ENCODE measurements at places on chromosomes 16 and 17. TPM values are rescaled to one million over a fixed set of nuclear protein-coding genes. Genes with fewer than 3 reads are reported as not detected.

The DLX3 gene
- total RNA-seq: 0.41 TPM

The FOXN1 gene
- 0.23 TPM for total RNA-seq

The EPN3 gene
- 10.7 TPM for total RNA-seq

The CLEC3A gene
- not detected for total RNA-seq

The E2F4 gene
- total RNA-seq: 42.3 TPM
